ENCODE measurements at places on chromosomes 1 and 21.

DNA sequence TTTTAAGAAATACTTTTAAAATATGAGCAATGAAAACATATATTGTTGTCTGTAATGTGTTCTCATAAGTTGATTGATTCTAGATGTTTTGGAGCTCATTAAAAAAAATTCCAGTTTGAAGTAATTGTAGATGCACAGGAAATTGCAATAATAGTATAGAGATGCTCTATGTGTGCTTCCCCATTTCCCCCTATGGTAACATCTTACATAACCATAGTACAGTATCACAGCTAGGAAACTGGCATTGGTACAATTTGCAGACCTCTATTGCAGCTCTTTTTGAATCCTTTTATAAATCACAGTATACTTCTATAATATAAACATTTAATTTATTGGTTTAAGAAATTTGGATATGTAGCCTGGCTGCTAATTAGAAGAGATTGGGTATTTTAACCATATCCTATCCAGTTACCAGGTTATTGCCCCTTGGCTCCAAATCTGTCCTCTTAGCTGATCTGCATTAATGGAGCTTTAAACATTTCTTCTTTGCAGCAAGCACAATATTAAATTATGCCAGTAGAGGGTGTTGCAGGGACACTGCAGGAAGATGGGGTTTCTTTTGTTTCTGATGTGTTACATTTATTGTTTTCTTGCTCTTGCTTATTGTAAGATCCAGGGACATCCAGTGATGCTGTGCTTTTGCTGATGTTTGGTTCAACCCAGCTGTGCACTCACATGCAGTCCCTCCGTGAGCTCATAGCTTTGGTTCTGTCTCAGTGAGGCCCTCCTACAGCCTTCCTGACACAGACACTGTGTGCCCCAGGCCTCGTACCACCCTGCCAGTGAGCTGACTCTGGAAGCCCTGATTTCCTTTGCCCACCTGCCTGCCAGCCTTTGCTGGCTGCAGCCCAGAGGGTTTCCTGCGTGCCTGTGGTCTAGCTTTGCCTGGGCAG lies 103.3 kb downstream of the RABGAP1L start:
- DNase-seq = peak; percentile 49

GRCh38 chr1:113947388-113948107 lies 18.4 kb downstream of the HIPK1 start:
- DNase-seq = no peak

DNA sequence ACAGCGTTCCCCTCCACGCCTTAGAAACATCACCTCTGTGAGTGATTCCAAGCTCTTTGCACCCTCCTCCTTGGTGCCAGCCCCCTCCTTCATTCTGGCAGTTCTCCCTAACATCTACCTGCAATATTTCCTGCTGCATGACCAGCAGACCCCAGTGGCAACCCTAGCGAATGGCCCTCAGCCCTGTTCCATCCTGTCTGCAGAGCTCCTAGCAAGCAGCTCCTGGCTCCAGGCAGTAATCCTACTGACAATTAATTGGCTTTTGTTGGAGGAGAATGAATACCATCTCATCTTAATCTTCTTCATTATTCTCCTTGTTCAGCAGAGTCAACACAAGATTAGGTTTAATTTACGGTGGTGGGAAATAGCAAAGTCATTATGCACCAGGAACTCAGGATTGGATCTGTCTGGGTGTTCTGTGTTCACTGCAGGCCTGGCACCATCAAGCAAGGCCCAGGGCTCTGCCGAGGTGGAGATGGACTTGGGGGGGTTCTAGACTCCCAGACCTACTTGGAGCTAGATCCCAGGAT lies 12.4 kb downstream of the FBXO2 start:
- no peak for DNase-seq

- DNase-seq = no peak
These were observed 55.9 kb downstream of the RPS6KA1 start for GRCh38 chr1:26585471-26585870.

DNA sequence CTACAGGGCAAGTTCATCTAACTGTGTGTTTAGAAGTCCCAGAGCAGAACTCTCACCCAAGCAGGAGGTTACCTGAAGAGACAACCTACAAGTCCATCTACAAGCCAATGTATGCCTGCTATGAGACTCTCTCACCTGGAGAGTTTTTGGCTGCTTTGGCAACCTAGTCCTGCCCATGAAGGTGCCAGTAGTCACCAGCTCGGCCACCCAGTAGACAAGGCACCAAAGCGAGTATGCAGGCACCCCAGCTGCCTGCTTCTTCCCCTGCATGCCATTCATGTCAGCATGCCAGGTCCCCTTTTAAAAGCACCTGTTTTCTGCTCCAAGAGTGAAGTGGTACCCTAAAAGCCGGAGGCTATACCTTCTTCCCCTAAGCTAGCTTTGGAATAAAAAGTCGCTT lies 20.2 kb downstream of the RIIAD1 start:
- DNase-seq = no peak

DNA sequence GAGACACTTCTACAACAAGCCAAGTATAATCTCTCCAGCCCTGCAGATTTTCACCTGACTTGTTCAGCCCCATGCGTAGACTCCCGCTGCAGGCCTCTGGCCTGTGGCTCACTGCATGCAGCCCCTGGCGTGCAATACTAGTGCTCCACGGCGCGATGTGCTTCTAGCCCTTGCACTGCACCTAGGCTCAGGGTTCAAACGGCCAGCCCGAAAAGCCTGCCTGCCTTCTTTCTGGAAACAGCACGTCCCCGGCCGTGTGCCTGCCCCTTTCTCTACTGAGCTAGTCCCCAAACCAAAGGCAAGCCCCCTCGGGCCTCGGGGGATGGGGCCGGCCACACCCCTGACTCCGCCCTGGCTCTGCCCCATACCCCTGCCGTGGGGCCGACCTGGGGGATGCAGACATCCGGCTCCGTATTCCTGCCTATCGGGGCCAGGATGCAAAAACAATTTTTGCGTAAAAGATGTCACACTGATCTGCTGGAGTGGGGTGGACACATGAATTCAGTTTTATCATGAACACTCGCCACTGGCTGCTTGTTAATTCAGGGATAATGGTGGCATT lies 26.3 kb upstream of the TRAPPC10 start:
- DNase-seq = peak; percentile 46

- DNase-seq = no peak
These were observed 8.2 kb upstream of the MAGOH start for GRCh38 chr1:53246261-53247134.

All from left kidney (tissue), 8 donors.